Stimulated activated CD4-positive, alpha-beta T cell treated with anti-CD3 and anti-CD28 coated beads, Interleukin-12 subunit alpha, Interleukin-12 subunit beta, amount 100 ng/mL, for 24 hours (primary cell): ENCODE measurements at places on chromosomes 5 and 9.

DNA sequence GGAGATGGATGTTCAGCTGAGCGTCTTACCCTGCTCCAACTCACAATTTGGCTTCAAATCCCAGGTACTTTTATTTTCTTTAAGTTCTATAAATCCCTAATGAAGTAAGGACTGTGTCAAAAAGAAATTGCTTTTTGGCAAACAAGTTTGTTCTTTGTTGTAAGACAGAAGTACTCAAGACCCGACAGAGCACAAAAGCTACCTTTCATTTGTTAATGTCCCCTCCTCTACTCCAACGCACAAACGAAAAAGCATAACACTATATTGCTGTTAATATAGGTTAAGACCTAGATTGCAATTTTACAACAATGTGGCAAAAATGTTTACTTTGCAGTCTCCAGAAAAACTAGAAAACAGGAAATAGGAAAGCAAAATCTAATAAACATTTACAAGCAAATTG lies 595.4 kb upstream of the DMAC1 start:
- DNase-seq, result no peak

DNA sequence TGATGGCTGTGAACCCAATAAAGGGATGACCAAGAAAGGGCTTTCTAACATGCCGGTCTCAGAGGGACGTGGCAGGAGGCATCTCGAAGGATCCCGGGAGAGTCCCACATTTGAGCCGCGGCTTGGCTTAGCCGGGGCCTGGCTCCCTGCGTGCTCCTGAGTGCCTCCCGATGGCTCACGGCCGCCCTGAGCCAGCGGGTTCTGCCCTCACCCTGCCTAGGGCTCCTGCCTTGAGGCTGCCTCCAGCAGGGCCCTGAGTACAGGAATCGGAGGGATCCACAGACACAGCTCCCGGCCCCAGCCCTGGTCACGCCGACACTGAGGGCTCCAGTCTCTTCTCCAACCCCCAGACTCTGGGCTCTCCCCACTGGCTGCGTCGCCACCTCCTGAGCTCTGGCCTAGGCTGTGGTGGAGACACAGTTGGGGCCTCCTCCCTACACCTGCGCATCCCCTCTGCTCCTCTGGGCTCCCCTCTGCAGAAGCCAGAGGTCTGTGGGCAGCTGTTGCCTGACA lies 44.1 kb upstream of the RXRA start:
- no peak for DNase-seq

- DNase-seq, result no peak
These were observed 57.9 kb upstream of the SIMC1 start for GRCh38 chr5:176180339-176180738.

GRCh38 chr5:71894091-71894490 lies 175.0 kb downstream of the CARTPT start:
- no peak for DNase-seq

GRCh38 chr9:79985264-79985663 lies 413.5 kb downstream of the TLE4 start:
- DNase-seq, result no peak

GRCh38 chr9:98506422-98507054 lies 202.2 kb downstream of the GABBR2 start:
- no peak for DNase-seq

- DNase-seq, result peak; percentile 62
These were observed 146.4 kb downstream of the HACD4 start for GRCh38 chr9:20884985-20885593.

GRCh38 chr9:6955251-6955921 lies 197.6 kb downstream of the KDM4C start:
- no peak for DNase-seq

DNA sequence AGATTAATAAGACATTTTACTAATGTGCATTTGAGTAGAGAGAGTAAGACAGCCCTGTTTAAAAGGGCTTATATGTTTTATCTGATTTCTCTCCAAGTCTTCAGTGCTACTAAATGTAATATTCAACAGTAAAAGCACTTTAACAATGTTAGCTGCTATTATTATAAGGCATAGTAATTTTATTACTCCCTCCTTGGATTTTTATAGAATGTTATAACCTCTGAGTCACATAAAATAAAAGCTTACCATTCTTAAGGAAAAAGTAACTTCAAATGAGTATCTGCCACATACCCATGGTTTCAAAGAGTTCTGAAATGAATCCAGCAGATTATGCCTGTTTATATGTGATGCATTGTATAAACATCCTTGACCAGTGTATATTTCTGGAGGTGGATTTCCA lies 19.0 kb downstream of the SPDL1 start:
- DNase-seq, result no peak

DNA sequence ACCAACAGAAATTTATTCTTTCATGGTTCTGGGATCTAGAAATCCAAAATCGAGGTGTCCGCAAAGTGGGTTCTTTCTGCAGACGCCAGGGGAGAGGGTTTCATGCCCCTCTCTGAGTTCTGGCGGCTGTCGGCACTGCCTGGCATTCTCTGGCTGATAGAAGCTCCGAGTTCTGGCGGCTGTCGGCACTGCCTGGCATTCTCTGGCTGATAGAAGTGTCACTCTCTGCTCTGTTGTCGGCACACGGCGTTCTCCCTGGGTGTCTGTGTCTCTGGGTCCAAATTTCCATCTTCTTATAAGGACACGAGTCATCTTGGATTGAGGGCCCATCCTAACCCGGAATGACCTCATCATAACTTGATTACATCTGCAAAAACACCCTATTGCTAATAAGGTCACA lies 7.6 kb downstream of the GFI1B start:
- DNase-seq, result no peak

GRCh38 chr9:75039801-75040200 lies 11.7 kb upstream of the CARNMT1 start:
- DNase-seq, result no peak

DNA sequence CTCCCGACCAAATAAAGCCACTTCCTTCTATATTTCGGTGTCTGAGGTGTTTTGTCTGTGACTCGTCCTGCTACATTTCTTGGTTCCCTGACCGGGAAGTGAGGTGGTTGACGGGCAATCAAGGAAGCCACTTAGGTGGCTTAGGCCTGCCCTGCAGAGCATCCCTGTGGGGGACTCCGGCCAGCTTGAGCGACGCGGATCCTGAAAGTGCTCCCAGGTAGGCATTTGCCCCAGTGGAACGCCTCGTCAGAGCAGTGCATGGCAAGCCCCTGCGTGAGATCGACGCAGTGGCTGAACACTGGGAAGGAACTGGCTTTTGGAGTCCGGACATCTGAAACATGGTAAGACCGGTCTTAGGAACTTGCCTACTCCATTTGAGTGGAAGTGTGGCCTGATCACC lies 157.2 kb upstream of the COX7C start:
- no peak for DNase-seq

- no peak for DNase-seq
These were observed 553.8 kb upstream of the C9orf72 start for GRCh38 chr9:28127101-28127500.

GRCh38 chr5:170338291-170338690 lies 40.7 kb upstream of the LCP2 start:
- DNase-seq, result no peak

DNA sequence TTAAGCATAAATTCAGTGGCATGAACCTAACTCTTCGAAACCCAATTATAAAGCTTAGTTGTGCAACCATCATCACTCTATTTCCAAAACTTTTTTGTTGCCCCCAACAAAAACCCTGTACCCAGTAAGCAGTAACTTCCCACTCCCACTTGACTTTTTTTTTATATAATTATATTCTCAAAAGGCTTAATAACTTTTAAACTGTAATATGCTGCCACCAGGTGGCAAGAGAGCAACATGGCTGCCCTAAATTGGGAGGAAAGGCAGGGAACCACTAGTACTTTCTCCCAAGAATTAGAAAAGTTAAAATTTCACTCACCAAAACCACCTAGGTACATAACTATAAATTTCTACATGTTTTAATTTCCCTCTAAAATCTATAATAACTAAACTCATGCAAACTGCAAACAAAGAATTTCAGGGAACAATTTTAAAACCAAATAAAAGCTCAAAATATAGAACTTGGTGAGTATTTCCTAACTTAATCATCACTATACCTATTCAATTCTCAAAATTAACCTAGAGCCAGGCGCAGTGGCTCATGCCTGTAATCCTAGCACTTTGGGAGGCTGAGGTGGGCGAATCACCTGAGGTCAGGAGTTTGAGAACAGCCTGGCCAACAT lies 50.2 kb upstream of the RNF38 start:
- DNase-seq, result no peak

DNA sequence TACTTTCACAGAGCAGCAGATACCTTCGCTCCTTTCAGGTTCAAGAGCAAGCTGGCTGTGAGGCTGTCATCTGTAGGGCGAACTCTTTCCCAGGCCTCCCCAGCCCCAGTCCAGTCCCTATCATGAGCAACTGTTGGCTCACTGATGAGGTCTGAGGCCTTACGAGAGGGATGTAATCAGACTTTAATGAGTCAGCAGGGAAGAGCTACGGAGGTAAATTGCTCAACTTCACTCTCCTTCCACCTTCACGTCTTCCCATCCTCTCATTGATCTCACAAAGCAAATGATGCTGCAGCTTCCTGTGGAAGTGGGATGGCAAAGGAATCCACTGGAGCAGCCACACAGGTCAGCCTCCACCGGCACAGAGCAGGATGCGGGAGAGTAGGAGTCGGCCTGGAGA lies 130.7 kb upstream of the TBCA start:
- DNase-seq, result no peak

DNA sequence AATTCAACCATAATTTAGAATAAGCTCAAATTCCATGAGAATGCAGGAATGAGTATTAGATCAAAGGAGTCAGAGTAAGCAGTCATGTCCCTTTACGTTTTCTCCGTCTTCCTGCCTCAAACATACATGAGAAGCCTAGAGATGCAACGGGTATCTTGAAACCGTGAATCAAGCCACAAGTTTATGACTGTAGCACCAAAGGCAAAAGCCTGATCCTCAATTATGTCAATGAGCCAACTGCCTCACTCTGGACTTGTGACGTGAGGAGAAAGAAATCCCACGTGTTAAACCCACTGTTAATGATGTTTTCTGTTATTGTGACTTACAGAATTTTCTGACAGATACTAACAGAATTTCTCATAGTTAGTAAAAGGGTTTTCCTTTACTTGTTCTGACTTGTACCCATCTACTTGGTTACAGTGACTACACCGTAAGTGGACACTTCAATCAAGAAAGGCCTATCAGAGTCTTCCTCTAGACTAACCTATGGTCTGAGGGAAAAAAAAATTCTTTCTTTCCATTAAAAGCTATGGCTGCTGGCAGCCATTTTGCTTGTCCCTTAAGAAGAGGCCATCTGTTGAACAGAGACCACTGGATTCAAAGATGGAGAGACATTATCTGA lies 35.3 kb upstream of the HK3 start:
- no peak for DNase-seq
